Activated T-cell treated with anti-CD3 and anti-CD28 coated beads, Interleukin-2, amount 50 U/mL, for 4 hours (primary cell): ENCODE measurements at places on chromosomes 11 and 22.
A peak's percentile ranks its signal among the peaks of the same experiment; 100 is the strongest.

DNA sequence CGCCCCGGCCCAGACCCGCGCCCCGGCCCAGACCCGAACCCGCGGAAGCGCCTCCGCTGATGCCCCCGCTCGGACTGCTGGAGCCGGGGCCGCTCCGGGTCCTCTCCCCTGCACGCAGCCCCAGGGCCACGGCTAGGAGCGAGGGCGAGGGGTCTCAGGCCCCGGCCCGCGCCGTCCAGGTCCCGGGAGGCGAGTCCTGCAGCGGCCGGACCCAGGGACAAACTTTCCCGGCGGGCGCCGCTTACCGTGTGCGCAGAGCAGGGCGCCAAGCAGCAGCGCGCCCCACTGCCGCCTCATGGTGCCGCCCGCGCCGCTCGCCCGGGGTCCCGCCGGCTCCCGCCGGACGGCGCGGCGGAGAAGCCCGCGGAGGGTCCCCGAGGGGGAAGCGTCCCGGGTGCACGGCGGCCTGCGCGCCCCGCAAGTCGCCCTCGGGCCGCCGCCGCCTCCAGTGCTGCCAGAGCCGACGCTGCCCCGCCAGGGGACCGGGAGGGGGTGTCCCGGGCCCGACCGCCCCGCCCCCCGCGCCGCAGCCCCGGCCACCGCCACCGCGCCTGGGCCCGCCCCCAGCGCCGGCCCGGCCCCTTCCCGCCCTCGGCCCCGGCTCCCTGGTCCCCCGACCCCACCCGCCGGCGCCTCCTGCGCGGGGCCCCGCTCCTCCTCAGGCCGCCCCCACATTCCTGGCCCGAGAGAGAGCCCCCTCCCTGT, at the start of gene LRP4:
LRP4 (minus strand) TSS at position 468 of the 705 bp plus-strand sequence; CDS start at position 297, 171 bp downstream.
- peak; percentile 21 for DNase-seq

DNA sequence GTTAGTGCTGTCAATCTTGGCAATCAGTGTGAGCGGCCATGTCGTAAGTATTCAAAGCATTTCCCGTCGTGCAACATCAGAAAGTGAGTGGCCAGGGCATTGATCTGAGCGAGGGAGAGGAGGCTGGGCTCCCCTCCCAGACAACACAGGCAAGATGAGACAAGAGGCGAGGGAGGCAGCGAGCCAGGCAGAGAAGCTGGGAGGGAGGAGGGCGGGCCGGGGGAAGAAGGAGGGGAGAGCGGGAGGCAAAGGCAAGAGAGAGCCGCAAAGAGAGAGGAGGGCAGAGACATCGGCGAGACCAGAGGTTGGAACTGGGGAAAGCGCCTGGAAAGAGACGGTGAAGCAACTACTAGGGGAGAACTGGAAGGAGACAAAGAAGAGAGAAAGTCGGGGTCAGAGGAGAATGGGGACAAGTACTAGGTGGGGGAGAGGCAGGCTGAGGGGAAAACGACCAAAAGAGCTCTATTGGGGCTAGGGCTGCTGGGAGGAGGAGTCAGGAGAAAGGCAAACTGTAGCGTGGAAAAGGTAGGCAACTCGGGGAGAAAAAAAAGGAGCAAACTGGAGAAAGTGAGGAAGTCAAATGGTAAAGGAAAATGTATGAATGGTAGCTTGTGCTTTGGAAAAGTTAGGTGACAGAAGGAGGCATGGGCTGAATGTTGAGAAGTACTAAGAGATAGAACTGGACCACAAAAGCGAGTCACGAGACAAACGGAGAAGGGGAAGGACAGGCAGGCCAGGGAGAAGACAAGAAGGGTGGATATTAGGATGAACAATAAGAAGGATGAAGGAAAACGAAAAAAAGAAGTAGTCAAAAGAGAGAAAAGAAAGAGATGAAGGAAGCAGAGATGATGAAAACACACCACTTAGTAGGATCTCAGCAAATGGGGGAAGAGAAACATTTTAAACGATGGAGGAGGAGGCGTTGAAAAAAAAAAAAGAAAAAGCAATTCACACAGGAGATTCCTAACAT, 130.5 kb upstream of the C11orf58 start:
- DNase-seq: no peak

DNA sequence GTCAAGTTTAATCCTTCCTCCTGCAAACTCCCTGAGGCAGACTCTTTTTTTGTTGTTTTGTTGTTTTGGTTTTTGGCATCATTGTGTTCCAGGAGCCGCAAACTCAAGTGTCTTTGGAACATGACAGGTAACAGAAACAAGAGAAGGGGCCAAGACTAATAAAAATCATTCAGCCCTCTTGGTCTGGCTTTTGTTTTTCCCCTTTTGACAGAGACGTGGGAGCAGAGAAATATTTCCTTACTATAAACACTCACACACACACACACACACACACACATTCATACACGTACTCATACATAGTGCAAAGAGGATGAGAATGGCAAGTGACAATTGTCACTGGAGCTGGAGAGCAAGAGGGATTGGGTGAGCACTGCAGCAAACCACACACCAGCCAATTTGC, 10.4 kb upstream of the ASPHD2 start:
- DNase-seq: no peak

DNA sequence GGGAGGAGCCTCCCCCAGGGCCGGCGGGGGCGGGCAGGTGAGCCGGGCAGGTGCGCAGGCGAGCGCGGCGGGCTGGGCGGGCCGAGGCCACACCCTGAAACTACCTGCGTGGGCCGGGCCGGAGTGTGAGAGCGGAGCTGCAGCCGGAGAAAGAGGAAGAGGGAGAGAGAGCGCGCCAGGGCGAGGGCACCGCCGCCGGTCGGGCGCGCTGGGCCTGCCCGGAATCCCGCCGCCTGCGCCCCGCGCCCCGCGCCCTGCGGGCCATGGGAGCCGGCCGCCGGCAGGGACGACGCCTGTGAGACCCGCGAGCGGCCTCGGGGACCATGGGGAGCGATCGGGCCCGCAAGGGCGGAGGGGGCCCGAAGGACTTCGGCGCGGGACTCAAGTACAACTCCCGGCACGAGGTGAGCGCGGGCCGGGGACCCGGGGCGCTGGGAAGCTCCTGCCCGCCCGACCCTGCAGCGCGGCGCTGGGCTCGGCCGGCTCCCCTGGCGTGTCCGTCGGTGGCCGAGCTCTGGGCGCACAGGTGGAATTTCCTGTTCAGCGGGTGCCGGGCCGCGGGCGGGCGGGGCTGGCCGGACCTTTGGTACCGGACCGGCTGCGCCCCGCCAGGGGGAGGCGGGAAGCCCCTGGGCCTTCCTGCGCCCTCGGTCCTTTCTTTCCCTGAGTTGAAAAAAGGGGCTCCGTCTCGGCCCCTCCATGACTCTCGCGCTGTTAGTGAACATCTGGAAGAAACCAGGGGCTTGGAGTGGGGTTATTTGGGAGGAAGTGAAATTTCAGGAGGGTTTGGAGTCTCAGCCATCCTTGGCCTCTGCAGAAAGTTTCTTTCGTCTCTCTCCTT, at the start of gene ST14:
ST14 (plus strand) TSS at position 126 of the 841 bp plus-strand sequence; CDS start at position 324, 198 bp downstream.
- DNase-seq: no peak

DNA sequence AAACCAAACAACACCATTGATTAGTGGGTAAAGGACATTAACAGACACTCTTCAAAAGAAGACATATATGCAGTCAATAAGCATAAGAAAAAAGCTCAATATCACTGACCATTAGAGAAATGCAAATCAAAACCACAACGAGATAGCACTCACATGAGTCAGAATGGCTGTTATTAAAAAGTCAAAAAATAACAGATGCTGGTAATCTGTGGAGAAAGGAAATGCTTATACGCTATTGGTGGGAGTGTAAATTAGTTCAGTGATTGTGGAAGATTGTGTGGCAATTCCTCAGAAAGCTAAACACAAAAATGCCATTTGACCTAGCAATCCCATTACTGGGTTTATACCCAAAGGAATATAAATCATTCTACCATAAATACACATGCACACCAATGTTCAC, 182.6 kb downstream of the TRPC6 start:
- DNase-seq: no peak

DNA sequence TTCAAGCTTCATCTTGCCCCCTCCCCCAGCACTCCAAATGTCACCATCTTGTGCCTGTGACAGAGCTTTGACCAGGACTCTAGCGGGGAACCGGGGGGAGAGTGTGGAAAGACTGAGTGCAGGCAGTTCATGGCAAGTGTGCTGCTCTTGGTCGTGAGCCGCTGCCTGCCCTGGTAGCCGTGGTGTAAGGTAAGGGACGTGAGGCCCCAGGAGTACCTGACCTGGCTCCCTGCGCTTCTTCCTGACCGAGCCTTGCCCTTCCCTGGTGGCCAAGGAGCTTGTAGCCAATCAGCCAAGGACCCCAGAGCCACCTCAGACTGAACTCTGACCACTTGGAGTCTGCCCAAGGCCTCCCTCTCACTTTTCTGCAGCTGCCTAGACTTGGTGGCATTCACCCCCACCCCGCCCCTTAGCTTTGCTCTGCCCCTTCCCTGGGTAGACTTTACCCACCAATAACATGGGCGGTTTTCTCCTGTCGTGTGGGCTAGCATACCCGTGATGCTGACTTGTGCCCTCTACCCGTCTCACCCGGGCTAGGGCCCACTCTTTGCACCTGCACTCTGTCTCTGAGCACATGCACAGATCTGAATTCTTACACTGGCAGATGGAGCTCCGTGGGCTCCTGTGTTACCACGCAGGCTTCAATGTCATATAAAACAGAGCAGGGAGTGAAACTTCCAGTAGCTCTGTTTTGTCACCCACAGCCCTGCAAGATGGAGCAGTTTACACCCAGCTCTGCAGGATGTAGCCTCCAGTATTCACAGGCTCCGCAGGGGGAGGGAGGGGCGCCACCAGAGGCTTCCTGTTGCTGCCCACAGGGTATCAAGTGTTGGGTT, 1.5 kb downstream of the DGKZ start:
- DNase-seq: peak; percentile 48
